ENCODE measurements at places on chromosomes 11 and 22.
A peak's percentile ranks its signal among the peaks of the same experiment; 100 is the strongest.

GRCh38 chr11:113532697-113533424, 57.7 kb upstream of the DRD2 start:
- peak; percentile 54 for DNase-seq

GRCh38 chr11:106021967-106022794, at the start of gene MSANTD4:
Gene MSANTD4 (minus strand): TSS chr11:106022240. CDS start chr11:106010917, 11,323 bp downstream.
- DNase-seq: peak; percentile 97

DNA sequence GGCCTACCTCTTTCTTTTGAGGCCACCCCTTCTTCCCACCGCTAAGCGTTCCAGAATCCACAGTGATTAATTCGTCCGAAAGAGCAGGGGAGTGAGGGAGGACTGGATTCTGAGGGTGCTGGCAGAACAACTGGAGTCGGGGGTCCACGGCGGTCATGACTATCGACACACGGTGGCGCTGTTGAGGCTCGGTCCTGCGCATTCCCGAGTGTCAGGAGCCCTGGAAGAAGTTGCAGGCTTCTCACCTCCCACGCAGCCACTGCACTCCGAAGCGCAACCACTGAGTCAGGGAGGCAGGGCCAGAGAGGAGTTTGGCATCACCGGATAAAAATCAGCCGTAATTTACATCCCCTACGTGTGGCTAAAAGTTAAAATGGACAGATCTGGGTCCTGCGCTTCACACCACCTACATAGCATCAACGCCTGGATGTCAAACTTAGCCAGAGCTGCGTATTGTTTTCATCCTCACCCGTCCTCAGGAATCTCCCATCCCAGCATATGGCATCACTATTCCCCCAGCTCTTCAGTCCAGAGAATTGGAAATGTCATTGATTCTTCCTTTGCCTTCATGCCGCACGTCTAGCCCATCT, 10.7 kb upstream of the CTSF start:
- peak; percentile 80 for DNase-seq

GRCh38 chr11:109939166-109939810, 153.9 kb upstream of the ZC3H12C start:
- no peak for DNase-seq

DNA sequence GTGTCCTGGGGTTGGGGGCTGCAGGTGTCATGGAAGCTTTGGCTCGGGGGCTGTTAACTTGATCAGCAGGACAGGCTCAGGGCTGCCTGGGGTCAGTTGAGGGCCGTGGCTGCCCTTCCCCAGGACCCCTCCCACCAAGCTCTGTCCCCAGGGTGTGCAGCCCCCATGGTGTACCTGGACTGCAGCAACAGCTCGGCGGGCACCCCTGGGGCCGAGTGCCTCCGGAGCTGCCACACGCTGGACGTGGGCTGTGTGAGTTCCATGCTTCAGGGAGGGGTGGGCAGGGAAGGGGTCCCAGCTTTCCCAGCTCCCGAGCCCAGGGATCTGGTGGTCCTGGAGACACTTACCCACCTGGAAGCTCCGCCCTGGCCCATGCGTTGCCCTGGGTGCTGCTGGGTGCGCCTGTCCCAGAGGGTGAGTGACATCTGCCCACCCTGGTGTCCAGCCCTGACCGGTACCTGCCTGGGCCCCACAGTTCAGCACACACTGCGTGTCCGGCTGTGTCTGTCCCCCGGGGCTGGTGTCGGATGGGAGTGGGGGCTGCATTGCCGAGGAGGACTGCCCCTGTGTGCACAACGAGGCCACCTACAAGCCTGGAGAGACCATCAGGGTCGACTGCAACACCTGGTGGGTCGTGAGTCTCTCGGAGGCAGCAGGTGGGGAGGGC, 11.3 kb downstream of the MUC5B start:
- DNase-seq: no peak

All from CD4-positive, alpha-beta T cell treated with Interleukin-12 subunit alpha and Interleukin-12 subunit beta, for 1 hour (primary cell).